ENCODE measurements at places on chromosomes 5 and 9.

DNA sequence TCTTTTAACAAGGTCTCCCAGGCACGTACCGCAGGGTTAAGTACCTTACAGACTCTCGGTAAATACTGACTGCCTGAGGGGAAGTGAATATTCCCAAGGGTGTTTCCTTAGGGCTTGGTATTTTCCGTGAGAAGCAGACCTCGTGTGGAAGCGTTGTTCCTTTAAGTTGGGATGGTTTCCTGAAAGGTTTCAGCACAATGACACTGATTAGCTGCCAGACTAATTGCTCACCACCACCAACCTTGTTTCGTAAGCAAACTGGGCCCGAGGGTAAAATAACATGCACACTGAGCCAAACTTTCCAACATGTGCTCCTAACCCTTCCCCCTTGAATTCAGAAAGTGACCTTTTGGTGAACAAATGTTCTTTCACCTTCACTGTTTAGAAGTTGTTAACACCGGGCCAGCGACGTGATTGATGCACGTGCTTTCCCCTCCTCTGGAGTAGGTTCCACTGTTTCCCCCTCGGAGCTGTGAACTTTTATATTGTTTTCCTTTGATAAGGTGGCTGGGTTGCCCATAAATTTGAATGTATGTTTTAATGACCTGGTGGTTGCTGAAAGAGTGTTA lies 128.1 kb upstream of the RPS23 start:
- peak; percentile 88 for DNase-seq

DNA sequence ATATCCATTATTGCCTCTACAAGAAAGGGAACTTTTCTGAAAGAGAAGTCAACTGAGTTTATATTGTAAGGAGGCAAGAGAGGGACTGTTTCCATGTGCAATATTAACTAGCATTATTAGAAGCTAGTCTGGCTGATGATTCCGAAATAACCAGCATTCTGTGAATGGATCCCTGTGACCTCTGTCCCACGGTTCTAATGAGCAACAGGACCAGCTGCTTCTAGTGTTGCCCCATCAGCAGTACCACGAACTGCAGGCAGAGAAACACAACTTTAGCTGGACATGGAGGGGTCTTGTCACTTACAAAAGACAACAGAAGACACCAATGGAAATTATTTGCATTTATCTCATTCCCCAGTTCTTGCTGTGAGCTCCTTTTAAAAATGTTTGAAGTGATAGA lies 95.4 kb downstream of the MUSK start:
- DNase-seq: no peak

GRCh38 chr5:122054266-122054665 lies 23.8 kb downstream of the LOX start:
- no peak for DNase-seq

GRCh38 chr9:2086971-2087370 lies 71.8 kb downstream of the SMARCA2 start:
- no peak for DNase-seq

DNA sequence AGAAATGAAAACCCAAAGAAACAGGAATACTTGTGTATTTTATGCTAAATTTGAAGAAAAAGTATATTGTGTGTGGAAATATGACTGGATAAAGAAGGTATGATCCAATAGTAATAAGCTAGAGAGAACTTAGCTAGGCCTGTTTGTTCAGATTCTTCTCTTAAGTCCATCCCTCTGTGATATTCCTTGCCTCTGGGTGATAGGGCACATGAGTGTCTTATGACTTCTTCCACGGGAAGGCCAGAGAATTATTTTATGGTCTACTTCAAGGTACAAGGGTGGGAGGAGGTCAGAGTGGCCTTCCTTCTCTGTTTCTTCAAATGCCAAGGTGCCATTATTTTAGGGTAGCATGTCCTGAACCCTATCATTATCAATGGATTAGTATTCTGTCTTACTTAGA lies 113.7 kb downstream of the NDUFS4 start:
- no peak for DNase-seq

DNA sequence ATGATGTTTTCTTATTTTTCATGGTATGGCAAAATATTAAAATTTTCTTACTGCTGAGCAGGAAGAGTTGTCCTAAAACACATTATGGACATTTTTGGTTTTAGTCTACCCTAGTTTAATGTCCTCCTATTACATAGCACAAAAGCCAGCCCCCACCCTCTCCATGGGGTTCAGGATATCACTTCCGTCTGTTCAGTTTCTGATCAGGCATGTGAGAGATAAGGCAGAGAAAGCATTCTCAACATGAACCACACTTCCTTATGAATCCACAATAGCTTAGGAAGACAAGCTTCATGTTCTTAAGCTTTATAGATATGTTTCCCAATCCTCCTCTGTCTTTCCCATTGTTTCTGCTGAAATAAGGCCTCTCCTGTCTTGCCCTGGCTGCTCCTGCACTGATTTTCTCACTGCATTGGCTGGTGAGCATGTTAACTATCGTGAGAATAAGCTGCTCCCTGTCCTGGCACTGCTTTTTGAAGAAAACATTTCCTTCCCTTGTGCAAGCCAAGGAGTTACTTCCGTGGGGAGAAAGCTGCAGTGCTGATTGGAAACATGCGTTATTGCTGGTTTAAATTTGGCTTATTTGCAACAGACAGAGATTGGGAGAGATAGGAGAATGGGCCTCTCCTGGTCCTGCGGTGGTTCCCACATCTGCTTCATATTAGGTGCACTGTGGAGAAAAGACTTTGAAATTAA lies 260.3 kb upstream of the RPS23 start:
- DNase-seq: peak; percentile 82

DNA sequence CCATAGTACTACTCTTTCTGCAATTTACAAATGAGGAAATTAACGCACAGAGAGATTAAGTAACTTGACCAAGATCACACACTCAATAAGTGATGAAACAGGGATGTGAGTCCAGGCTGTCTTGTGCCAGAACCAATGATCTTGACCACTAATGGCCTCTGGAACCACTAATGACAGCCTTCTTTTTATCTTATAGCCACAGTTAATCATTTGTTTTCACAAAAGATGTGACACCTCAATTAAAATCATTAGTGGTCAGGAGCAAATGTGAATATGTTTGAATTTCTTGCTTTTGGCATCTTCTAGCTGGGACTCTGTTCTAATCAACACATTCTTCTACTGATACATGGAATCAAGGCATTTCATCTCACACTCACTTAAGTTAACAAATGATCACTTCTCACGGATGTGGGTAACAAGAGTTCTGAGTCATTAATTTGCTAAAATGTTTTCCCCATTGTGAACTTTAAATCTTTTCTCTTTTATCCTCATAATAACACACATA lies 102.7 kb upstream of the CD180 start:
- DNase-seq: peak; percentile 93
